ENCODE measurements at places on chromosomes 6 and 20.

DNA sequence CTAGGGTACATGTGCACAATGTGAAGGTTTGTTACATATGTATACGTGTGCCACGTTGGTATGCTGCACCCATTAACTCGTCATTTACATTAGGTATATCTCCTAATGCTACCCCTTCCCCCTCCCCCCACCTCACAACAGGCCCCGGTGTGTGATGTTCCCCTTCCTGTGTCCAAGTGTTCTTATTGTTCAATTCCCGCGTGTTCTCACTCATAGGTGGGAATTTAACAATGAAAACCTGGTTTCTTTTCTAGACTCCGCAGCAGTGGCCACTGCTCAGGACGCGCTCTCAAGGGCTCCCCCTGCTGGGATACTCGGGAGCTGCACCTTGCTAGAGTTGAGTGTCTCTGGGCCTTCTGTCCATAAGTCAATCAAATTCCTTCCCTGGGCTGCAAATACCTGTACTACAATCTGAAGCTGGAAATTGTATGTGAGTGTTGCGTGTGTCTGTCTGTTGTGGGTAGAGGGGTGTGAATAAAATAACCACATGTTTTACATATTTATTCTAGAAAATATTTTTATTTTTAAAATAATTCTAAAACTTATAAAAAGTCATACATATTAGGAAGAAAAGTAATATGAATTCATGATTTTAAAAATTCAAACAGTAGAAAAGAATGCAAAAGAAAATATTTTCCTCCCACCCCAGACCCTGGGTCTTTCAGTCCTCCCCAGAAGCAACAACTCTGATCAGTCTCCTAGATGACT is 8.2 kb upstream of the CEP250 start:
- DNase-seq: peak; percentile 85

GRCh38 chr6:34095136-34095505 is 50.8 kb downstream of the GRM4 start:
- peak; percentile 83 for DNase-seq

DNA sequence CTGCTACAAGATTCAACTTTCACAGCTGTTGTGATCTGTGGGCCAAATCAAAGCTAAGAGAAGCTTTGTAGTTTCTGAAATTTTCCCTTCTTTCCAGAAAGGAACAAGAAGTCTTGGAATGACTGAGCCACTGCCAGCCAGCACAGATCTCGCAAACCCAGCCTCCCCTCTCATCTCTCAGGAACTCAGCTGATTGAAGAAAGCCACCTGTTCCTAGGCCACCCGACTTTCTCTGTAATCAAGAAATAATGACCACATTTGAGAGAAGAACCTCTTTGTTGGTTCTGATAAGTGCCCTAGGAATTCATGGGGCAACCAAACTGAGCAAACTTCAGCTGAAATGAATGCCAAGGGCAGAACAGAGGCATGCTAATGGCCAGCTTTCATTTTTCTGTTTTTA is 61.7 kb downstream of the HDGFL1 start:
- no peak for DNase-seq

DNA sequence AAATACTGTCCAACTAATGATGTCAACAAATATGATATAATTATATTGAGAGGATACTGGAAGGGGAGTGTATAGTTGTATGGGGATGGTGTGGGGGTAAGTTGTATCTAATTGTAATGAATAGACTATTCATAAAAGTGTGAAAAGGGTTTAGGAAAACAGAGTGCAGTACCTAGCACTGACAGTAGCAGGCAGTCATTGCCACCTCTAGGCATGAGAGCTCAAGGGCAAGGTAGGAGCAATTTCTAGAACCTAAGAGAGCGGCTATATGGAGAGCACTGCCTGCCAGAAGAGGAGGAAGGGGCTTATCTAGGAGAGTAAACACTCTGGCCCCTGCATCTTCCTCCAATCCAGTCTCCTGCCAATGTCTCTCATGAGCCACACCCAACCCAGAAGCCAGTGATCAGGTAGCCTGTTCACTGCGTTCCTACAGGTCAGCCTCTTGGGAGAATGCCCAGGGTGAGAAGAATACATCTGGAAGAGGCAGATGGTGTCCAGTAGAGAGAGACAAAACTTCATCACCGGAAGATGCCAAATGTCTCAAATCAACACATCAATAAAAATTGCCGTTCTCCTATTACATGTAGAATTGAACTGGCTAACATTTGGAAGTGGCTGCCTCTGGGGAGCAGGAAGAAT is 200.0 kb downstream of the LY86 start:
- DNase-seq: no peak

DNA sequence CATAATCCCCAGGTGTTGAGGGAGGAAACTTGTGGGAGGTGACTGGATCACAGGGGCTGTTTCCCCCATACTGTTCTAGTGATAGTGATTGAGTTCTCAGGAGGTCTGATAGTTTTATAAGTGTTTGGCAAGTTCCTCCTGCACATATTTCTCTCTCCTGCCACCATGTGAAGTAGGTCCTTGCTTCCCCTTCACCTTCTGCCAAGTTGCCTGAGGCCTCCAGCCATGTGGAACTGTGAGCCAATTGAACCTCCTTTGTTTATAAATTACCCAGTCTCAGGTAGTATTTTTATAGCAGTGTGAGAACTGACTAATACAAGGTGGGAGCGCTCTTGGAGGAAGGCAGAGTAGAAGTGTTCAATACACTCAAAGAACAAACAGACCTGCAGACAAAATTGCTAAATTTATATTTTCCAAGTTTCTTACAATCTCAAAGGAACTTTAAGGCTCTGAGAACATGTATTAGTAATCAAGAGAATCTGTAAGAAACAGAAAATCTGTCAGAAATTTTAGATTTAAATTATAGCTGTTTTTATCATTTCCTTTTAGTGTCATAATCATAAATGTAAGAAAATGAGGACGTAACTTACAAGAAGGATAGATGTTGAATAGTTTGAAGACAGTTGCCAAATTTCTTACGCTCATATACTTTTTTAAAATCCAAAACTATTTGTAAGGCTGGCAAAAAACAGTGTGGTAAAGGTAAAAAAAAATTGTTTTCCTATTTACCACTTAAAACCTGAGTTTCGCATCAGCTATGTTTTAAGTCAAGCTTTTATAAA is 77.7 kb downstream of the ASCC3 start:
- DNase-seq: peak; percentile 39

- DNase-seq: no peak
Measured at GRCh38 chr6:125066140-125066539, 87.4 kb upstream of the TPD52L1 start.

GRCh38 chr20:41837669-41838224 is 219.6 kb upstream of the CHD6 start:
- no peak for DNase-seq

- DNase-seq: no peak
Measured at GRCh38 chr6:103675807-103676406, 1183.8 kb downstream of the HACE1 start.

GRCh38 chr6:125942672-125943527 is 13.7 kb upstream of the HINT3 start:
- no peak for DNase-seq

- no peak for DNase-seq
Measured at GRCh38 chr20:59214606-59215547, 51.3 kb downstream of the ZNF831 start.

GRCh38 chr6:98782772-98783171 is 51.6 kb upstream of the POU3F2 start:
- no peak for DNase-seq

GRCh38 chr6:86871681-86872080 is 65.6 kb upstream of the HTR1E start:
- DNase-seq: no peak

DNA sequence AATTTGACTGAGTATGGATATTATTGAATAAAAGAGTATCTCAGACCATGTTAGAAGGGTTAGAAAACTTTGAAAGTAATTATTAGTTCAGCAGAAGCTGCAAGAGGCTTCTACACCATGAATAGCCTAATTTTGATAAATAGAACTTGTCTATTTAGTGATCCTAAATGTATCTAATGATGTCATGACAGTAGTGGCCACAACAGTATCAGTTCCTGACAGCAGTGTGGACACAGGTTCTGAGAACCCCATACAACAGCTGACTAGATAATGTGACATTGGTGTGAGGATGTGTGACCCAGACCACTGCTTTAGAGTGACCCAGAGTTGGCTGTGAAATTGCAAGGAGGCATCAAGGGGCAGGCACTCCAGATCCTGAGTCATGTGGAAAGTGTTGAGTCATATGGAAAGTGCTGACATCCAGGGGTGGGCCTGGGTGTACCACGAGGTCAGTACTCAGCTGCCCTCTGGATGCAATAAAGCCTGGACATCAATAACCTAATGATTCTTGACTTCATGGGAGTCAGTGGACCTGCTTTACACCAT is 754.7 kb downstream of the DHX35 start:
- no peak for DNase-seq

DNA sequence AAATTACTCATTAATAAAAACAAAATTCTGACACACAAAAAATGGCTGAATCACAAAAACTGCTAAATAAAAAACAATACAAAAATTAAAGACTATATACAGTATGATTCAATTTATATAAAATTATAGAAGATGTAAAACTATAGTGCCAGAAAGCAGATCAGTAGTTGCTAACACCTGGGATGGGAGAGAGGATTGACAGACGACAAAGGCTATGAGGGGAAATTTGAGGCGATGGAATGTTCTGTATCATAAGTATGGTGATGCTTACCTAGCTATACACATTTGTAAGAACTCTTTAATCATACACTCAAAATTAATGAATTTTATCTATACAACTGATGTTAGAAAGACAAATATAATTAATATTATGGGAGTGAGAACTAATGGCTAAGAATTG is 247.9 kb upstream of the GJE1 start:
- no peak for DNase-seq

DNA sequence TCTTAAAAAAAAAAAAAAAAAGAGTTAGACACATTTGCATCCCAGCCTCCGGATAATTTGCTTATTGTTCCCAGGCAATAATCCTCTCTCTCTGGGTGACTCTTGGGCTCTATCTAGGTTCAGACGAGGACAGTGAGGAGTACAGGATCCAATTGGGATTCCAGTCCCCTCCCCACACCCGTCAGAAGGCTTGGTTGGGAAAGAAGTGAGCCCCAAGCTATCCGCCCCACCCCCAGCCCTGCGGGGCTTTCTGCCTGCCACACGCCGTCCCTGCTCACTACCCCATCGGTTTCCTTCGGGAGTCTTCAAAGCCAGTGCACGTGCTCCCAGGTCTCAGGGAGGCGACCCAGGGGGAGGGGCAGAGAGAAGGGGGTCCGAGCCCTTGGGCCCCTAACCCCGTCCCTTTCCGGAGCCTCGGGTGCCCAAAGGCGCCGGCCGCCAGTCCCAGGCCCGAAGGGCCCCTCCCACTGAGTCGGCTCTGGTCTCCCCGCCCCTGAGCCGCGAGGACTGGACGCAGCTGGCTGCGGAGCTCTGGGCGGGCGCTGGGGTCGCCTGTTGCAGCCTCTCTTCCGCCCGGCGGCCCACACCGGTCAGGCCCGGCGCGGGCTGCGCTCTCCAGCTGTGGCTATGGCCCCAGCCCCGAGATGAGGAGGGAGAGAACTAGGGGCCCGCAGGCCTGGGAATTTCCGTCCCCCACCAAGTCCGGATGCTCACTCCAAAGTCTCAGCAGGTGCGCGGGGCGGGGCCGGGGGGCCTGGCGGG is 2.5 kb downstream of the MYMX start:
- DNase-seq: peak; percentile 26

DNA sequence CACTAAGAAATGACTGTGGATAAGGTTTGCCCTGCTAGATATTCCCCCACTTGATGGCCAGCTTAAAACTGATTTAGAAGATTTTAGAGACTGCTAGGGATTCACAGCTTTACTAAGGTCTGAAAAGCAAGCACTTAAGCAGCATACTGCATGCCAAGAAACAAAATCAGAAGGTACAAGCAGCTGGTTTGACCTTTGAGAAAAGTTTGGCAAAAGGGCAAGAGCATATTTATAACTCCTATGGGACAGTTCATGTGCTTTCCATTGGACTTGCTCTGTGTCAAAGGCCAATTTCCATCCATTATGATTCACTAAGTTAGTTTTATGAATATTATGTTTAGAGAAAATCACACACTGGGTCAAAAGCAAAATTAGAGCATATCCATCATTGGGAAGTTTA is 402.8 kb downstream of the PKHD1 start:
- DNase-seq: no peak

DNA sequence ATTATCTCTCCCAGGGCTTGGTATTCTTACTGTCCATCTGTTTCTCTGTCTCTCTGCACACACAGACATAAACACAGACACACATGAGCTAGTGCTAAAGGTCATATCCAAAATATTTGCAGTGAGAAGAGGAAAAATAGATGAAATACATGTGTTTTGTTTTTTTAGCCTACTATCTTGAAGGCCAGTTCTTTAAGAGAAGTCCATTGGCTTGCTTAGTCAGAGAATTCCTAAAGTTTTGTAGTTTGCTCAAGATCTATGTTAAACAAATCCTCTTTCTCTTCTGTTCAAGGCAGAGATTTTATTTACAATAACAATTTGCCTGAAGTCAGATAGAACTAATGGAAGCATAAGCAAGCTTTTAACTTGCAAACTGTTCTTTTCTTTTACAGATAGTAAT is 120.0 kb upstream of the AKIRIN2 start:
- DNase-seq: no peak

GRCh38 chr6:41371992-41372831 is 36.8 kb downstream of the NCR2 start:
- no peak for DNase-seq

- no peak for DNase-seq
Measured at GRCh38 chr20:22403632-22404361, 180.6 kb downstream of the FOXA2 start.

DNA sequence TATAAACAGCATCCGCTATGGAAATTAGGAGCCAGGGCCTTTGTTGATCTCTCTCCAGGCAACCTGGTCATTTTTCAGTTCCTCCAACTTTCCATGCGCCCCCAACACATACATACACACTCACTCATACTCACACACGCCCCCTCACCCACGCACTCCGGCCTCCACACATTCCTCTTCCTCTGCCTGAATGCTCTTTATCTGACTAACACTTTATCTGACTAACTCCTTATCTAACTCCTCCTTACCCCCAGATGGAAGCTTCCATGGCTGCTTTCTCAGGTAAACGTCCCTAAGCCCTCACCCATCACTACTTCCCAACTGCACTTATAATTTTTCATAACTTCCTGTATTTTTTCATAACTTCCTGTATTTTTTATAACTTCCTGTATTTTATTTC is 17.4 kb downstream of the CASS4 start:
- DNase-seq: no peak

DNA sequence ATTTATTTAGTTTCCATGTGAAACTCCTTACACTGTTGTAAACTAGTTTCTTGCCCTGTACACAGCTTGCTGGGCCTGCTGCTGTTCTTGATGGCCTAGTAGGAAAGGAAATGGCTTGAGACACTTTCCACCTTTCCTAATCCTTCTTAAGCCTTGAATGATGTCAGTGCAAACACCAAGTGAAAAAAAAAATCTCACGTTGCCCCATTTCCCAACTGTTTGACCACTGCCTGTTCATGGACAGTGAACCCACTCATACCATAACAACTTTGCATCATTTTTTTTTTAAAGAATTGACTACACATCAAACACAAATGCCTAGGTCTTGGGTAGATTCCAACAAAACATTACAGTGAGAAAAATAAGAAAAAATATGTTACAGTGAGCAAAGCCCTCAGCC is 653.6 kb upstream of the FLRT3 start:
- no peak for DNase-seq
